ENCODE measurements at places on chromosomes 2 and 18.

DNA sequence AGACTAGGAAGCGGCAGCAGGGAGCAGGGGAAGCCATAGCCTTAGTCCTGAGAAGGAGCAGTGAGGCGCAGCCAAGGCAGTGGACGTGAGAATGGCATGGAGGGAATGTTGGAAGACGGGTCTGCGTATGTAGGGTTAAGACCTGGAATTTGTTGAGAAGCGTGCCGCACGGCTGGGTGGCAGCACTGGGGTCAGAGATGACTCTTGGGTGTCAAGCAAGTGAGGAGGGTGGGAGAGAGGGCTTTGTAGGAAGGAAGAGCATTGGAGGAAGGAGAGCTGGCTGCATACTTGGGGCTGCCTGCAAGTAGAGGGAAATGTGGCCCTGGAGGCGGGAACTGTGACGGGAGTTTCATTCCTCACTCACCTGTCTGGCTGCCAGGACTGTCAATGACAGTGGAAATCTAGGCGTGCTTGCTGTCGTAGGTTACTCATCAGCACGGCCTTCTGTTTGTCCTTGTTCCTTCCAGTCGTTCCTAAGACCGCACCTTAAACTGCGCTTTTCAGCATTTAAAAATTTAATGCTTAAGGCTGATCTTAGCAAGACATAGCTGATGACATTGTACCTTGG is 108.0 kb downstream of the ITGB1BP1 start:
- no peak for DNase-seq

DNA sequence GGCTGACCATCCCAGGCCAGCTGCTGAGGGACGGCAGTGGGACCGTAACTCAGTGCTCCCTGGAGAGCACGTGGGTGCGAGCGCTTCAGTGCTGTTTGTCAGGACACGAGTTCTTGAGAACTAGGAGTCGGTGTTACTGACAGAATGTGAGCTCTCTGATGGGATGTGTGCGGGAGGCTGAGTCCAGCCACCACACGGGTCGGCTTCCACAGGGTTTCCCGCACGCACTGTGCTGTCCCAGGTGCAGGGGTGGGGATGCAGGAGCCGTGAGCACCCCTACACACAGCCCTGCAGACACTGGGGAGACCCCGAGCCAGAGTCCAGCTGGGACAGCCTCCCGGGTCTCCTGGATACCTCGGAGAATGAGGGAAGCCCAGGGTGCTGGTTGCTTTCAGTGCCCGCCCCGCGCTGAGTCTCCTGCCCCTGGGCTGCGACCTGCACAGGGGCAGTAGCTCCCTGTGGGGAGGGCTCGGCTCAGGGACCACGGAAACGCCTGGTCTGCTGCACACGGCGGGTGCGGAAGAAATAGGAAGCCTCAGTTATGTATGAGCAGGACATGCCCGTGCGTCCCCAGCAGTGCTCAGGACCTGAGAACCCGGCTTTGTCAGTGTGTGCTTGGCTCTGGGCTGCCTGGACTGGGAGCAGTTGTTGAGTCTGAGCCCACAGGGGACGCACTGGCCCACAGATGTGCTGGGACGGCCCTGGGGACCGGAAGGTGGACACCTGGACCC is 71.2 kb downstream of the KCNG2 start:
- peak; percentile 41 for DNase-seq

- DNase-seq = no peak
Observed at GRCh38 chr2:105749583-105750400, 5.1 kb downstream of the NCK2 start.

- no peak for DNase-seq
Observed at GRCh38 chr2:181483876-181484275, 26.7 kb downstream of the ITGA4 start.

- no peak for DNase-seq
Observed at GRCh38 chr2:28633204-28633603, 118.4 kb upstream of the PPP1CB start.

DNA sequence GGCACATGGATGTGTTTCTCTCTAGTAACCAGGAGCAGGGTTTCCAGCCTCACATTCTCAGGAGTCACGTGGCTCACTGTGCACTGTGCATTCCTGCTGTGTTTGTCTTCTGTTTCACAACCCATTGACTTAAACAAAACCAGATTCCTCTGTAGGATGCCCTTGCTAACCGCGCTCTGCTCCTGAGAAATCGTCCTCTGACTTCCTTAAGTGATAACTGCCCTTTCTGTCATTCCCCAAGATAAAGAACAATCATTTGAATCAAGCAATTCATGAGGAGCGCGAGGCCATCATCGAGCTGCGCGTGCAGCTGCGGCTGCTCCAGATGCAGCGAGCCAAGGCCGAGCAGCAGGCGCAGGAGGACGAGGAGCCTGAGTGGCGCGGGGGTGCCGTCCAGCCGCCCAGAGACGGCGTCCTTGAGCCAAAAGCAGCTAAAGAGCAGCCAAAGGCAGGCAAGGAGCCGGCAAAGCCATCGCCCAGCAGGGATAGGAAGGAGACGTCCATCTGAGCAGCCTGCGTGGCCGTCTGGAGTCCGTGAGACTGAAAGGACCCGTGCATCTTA is 60.2 kb downstream of the RALBP1 start:
- no peak for DNase-seq
